Stimulated activated CD8-positive, alpha-beta memory T cell treated with anti-CD3 and anti-CD28 coated beads, Interleukin-12 subunit alpha, Interleukin-12 subunit beta, amount 100 ng/mL, for 1 hour (primary cell): ENCODE measurements at places on chromosomes 1 and 21.

DNA sequence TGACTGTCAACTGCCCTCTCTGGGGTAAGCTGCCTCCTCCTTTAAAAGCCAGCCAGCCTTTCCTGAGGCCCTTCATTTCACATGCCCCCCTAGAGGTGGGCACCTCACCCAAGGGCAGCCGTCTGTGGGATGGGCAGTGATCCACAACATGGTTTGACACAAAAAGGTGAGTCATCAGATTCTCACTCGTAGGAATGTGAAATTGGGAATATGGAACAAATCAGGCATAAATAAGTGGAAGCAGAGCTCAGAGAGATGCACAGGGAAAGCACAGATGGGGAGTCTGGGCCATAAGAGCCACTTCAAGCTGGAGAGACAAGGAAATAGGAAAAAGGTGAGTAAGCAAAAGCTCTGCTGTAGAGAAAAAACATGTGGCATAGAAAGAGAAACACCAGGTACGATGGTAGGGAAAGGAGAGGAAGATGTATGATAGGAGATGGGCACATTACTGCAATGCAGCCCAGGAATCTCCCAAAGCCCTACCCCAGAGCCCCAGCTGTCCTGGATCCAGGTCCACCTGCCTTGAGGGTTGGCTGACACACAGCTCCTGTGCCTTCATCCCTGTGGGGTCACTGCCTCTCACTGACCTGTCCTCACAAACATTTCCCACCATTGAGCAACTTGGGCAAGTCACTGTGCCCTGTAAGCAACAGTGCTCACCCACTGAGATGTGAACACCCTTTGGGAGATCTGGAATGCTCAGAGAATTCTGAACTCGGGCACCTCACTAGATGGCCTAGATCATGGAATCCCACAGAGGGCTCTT is 86.6 kb downstream of the ASTN1 start:
- DNase-seq: no peak

DNA sequence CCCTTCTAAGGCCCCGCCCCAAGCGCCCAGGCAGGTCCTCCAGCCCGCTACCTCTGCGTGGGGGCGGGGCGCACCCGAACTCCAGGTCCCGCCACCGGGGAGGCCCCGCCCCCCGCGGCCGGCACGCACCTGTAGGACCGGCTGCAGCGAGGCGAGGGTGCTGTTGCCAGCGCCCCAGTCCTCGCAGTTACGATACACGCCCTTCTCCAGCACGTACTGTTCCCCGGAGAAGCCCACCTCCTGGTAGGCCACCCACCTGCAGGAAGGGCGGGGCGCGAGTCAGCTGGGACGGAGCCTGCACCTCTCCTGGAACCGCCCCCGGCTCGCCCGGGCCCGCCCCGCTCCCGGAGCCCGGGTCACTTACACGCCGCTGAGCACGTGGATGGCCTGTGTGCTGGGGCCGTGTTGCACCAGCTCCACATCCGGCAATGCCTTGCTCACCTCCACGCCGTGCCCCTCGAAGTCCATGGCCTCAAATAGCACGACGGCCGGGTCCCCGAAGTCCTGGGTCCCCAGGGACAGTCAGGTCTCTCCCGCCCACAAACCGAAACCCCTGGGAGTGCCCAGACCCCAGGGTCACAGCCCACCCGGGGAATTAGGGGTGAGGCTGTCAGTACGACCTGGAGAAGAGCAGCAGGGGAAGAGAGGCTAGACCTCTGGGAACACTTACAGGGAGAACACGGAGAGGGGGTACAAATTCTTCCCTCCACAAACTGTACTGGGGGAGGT is 17.3 kb downstream of the CRYBG2 start:
- peak; percentile 71 for DNase-seq

DNA sequence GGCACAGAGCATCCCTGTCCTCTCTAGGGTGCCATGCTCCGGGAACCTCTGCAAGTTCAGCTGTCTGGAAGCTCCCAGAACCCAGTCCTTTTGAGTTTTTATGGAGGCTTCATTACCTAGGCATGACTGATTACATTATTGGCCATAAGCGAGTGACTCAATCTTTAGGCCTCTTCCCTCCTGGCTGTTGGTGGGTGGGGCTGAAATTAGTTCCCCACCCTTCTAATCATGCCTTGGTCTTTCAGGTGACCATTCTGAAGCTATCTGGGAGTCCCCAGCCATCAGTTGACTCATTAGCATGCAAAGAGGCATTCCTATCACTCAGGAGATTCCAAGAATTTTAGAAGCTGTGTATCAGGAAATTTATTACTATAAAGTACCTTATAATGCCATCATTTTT is 46.6 kb downstream of the WLS start:
- DNase-seq: no peak

- DNase-seq: no peak
Observed at GRCh38 chr1:85450832-85451231, 14.1 kb downstream of the DDAH1 start.

DNA sequence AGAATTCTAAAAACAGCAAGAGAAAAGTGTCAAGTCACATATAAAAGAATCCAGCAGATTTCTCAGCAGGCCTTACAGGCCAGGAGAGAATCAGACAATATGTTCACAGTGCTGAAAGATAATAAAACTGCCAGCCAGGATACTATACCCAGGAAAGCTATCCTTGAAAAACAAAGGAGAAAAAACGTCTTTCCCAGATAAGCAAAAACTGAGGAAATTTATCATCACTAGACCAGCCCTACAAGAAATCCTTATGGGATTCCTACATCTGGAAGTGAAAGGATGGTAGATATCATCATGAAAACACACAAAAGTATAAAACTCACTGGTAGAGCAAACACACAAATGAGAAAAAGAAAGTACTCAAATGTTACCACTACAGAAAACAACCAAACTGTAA is 25.2 kb upstream of the UTS2 start:
- DNase-seq: no peak

GRCh38 chr1:39335216-39335615 is 130.7 kb downstream of the MACF1 start:
- no peak for DNase-seq

DNA sequence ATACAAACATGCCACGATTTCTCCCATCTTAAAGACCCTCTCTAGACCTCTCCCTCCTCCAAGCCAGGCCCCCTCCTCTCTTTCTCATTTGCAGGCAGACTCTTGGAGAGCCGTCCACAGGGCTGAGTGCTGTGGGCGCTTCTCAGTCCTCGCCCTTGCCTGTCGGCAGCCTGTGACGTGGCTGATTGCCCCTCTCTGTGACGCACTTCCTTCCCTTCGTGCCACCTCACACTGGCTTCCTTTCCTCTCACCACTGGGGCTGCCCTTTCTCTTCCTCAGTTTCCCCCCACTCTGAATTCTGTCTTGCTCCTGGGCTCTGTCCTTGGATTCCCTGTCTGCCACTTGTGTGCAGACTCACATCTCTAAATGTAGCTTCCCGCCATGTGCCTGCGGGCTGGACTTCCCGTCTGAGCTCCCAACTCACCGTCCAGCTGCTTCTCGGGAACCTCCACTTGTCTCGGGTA is 227.2 kb downstream of the CAMTA1 start:
- DNase-seq: no peak

DNA sequence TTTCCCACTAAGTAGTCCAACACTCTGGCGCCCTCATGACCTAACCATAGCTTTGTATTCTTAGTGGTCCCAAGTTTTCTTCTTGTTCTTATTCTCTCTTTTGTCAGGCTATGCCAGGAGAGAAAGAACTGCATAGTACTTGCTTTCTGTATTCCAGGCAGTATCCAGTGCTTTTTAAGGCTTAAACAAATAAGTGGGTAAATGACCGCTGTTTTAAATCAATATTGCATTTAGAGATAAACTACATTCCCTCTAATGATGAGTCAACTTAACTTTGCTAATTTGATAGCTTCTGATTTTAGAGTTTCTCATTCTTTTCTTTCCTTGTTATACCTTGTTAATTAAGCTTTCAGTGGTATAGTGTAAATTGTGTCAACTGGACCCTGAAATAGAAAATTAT is 139.6 kb downstream of the ZP4 start:
- DNase-seq: no peak

- DNase-seq: no peak
Observed at GRCh38 chr21:42452401-42453223, 43.4 kb downstream of the RSPH1 start.

- peak; percentile 43 for DNase-seq
Observed at GRCh38 chr1:6440198-6441126, 15.9 kb downstream of the ESPN start.

- DNase-seq: peak; percentile 39
Observed at GRCh38 chr21:41895643-41896493, 16.7 kb upstream of the PRDM15 start.

- no peak for DNase-seq
Observed at GRCh38 chr1:8597455-8597854, 220.0 kb downstream of the RERE start.

GRCh38 chr1:169308313-169309039 is 59.1 kb downstream of the NME7 start:
- no peak for DNase-seq

DNA sequence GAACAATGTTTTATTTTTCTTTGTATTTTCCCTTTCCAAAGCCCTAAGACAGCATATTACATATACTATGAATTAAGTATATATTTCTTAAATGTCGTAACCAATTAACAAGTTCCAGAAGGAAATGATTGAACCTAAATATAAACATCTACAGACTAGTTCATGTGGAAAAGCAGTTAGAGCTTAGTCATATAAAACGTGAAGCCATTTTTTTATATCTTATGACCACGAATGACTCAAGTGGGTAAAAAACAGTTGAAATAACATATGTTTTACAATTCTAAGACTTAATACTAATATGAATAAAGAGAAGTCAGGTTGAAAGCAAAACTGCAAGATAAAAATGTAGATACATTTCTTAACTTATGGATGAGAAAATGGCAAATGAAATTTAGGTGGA is 307.3 kb downstream of the BRINP3 start:
- DNase-seq: no peak

DNA sequence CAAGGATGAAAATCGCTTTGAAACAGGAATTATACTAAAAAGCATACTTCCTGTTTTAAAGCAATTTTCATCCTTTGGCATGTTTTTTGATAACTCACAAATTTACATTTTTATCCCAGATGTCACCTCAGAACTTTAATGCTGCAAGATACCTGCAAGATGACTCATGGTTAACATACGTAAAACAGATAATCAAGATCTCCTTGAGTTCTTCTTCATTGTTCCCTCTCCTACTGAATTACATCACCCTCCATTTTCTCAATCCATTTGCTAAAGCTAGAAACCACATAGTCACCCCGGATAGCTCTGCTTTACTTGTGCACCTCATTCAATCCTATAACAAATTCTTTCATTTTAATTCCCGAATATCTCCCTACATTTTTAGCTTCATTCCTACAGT is 1114.2 kb downstream of the PLA2G4A start:
- DNase-seq: no peak

DNA sequence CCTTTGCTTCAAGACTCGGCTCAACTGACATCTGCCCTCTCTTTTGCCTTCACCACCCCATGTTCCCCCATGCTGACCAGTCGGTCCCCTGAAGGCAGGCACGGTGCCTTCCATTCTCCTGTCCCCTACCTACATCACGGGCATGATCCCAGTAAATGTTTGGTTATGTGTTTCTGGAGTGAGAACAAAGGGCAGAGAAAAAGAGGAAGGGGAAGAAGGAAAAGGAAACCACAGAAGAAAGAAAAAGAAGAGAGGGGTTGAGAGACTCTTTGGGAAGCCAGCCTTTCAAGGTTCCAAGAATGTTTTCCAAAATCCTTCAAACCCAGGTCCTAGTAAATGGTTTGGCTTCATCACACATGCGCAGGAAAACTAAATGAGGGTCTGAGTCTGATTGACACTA is 84.9 kb downstream of the CDC7 start:
- no peak for DNase-seq

DNA sequence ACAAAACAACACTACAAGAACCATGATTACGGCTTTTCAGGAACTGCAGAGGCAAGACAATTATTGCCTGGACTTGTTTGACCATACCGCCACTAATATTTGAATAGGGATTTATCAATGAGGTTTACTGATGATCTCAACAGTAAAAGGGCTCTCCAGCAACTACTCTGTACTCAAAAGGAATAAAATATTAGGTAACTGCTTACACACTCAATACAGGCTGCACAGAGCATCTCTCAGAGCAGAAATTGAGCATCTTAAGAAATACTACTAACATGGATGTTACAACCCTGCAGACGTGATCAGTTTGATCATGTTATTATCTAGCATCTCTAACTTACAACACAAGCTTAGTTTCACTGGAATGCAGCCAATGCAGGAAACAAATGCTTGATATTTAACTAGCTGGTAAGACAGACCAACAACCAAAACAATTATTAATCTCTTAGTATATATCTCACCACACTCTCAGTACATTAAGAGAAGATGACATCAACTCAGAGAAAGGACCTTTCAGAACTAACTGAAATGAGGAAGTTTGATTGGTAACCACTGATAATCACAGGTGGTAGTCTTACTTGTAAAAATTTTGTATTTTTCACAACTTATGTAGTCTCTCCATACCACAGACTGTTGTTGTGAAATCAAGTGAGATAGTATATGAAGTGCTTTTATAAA is 52.2 kb downstream of the PUM1 start:
- DNase-seq: no peak

- no peak for DNase-seq
Observed at GRCh38 chr1:65554829-65555228, 134.4 kb downstream of the LEPR start.

DNA sequence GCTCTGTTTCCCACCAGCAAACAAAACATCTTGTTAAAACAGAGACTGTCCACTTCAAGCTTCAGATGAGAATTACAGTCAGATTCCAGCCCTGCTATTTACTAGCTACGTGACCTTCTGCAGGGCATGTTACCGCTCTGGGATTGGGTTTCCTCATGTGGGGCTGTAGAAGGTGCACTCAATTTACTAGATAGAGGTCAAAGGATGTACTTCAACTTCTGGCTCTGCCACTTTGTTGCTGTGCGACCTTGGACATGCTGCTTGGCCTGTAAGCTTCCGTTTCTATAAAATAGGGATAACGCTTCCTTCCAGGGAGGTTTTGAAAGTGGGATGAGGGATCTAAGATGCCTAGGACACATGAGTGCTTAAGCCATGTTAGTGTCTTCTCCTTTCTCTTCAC is 46.0 kb upstream of the LRIG2 start:
- no peak for DNase-seq

- DNase-seq: no peak
Observed at GRCh38 chr1:148372731-148373130, 110.4 kb downstream of the PPIAL4G start.

DNA sequence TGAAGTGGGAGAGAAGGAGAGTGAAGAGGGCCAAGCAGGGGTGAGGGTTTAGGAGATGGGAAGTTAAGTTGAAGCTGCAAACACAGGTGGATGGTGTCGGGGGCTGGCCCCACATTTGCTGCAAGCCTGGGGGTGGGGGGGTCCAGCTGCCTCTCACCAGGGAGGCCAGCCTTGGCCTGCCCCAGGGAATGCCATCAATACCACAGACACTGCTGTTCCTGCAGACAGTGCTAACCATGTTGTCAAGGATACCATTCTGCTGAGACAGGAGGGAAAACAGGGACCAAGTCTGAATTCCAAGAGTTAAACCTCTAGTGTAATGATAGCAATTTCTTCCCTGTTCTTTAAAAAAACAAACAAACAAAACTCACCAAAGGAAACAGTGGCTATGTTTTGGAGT is 8.0 kb downstream of the MECR start:
- DNase-seq: no peak

- no peak for DNase-seq
Observed at GRCh38 chr1:168867941-168868634, 139.1 kb upstream of the DPT start.
